K562 (cell line): ENCODE measurements at places on chromosomes 6 and 20. TPM values are rescaled to one million over a fixed set of nuclear protein-coding genes. Genes with fewer than 3 reads are reported as not detected.
A peak's percentile ranks its signal among the peaks of the same experiment; 100 is the strongest.

GRCh38 chr6:158361961-158362669, 49.9 kb downstream of the TULP4 start:
- peaks cover 10% of the 10 kb centered on the region; the same call in 2 of the 3 replicates for H3K4me1 ChIP-seq
- no peaks in the 10 kb centered on the region for H3K27me3 ChIP-seq
- H3K4me3 ChIP-seq, result no peak overlapping the region
- H3K36me3 ChIP-seq, result no peaks in the 10 kb centered on the region
- H3K27ac ChIP-seq, result no peak overlapping the region
- no peak for DNase-seq

DNA sequence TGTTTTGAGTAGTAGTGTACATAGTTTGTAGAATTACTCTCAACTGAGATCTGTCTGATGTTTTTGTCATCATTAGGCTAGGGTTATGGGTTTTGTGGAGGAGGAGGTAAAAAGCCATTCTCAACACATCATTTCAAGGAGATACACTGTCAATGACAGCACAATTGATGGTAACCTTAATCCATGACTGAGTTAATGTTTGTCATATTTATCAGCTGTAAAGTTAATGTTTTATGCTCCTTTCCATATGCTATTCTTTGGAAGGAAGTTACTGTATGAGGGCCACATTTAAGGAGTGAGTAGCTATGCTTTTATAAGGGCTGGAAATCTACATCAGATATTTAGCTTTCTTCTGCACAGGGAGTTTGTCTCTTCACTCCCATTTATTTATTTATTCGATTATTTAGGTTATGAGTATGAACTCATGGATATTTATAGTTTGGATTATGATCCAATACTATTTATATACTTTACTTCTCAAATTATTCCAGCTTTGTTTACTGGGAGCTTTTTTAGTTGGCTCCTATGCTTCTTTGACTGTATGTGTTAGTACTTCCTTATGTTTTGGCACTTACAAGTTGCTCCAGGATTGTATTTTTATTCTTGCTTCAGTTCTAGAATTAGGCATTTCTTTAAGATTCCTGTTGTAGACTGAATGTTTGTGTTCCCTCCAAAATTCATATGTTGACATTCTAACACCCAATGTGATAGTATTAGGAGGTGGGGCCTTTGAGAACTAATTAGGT, 156.6 kb upstream of the HCRTR2 start:
- no peaks in the 10 kb centered on the region for H3K4me1 ChIP-seq
- no peak overlapping the region for H3K4me3 ChIP-seq
- no peaks in the 10 kb centered on the region for H3K36me3 ChIP-seq

DNA sequence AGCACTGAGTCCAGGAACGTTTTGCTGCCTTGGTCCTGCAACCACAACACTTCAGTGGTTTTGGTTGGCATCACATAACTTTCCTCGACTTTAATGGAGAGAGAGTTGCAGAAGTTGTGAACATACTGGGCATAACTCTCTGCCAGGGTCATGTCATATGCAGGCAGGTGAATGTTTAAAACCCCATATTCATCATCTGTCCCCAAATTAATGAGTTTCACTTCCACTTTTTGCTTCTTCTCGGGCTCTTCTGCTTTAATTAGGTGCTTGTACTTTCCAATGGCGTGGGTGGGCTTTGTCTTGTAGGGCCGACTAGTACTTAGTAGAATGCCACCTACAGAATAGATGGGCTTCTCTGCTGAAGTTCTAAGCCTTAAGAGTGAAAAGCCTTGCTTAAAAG, 45.2 kb upstream of the TFAP2A start:
- peaks cover 20% of the 10 kb centered on the region for H3K27me3 ChIP-seq
- H3K36me3 ChIP-seq, result no peaks in the 10 kb centered on the region
- no peak for DNase-seq
- peaks cover 9% of the 10 kb centered on the region for H3K4me1 ChIP-seq

DNA sequence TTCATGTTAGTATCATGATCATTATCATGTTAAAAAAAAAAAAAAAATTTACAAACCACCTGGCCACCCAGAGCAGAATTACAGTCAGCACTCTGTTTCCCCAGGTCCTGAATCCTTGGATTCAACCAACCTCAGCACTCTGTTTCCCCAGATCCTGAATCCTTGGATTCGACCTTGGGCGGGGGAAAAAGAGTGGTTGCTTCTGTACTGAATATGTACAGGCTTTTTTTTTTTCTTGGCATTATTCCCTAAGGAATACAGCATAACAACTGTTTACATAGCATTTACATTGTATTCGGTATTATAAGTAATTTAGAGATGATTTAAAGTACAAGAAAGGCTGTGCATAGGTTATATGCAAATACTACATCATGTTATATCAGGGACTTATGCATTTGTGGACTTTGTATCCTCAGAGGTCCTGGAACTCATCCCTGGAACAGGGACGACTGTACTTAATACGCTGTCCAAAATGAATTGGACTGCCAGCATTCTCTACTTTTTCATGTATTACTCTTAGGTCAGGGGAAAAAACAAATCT, 31.2 kb downstream of the GCNT2 start:
- no peak overlapping the region for H3K4me3 ChIP-seq
- peaks cover 26% of the 10 kb centered on the region for H3K27me3 ChIP-seq
- no peaks in the 10 kb centered on the region for H3K36me3 ChIP-seq
- no peak for DNase-seq
- H3K27ac ChIP-seq, result no peak overlapping the region

GRCh38 chr6:68637071-68637470, 2.0 kb downstream of the ADGRB3 start:
- H3K4me3 ChIP-seq, result peak overlapping the region; percentile 81
- peaks cover 31% of the 10 kb centered on the region for H3K4me1 ChIP-seq
- no peak for DNase-seq
- H3K36me3 ChIP-seq, result peaks cover 1% of the 10 kb centered on the region; the same call in 1 of the 3 replicates

The EDN1 gene
- not detected in 2 replicates for total RNA-seq
